ENCODE measurements at places on chromosomes 2 and 18. TPM values are rescaled to one million over a fixed set of nuclear protein-coding genes. Genes with fewer than 3 reads are reported as not detected.
A peak's percentile ranks its signal among the peaks of the same experiment; 100 is the strongest.

GRCh38 chr18:67421651-67422050 lies 94.9 kb downstream of the DSEL start:
- no peaks in the 10 kb centered on the region for H3K36me3 ChIP-seq
- H3K4me1 ChIP-seq = no peaks in the 10 kb centered on the region
- H3K27ac ChIP-seq = no peak overlapping the region
- H3K27me3 ChIP-seq = no peaks in the 10 kb centered on the region

DNA sequence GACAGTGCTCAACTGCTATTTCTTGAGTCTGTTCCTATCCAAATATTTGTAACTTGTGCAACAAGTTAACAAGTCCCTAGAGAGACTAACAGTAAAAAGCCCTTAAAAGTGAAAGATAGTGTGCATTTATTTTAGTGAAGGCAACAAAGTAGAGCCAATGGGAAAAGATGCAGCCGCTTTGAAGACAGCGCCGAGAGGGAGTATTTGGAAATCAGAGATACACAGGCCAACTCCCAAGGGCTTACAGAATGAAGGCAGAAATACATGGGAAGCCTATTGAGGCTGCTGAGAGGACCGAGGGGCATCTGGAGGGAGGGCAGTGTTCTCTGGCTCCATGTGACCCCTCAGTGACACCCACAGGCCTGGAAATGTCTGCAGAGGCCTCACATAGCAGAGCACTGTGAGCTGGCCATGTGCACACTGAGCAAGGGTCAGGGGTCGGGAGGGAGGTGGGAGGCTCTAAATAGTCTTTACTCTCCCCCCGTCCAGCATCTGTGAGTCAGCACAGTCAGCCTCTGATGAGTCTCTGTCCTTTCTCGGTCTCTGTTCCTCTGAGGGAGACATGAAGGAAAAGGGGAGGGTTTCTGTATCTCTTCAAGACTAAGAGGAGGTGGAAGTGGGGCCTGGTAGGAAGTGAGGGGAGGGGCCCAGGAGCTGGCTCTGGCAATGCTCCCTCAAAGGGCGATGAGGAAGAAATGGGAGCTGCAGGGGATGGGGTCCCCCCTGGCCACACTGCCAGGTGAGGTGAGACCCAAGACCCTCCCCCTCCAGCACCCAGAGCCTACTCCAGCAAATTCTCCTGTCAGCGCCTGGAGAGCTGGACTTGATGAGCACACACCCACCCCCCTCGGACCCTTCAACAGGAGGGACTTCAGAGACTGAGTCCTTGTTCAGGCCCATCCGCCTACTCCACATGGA lies 133.6 kb downstream of the SP3 start:
- no peak overlapping the region for H3K27ac ChIP-seq
- H3K4me1 ChIP-seq = peaks cover 21% of the 10 kb centered on the region
- no peak overlapping the region for H3K4me3 ChIP-seq
- no peaks in the 10 kb centered on the region for H3K36me3 ChIP-seq
- no peak for DNase-seq

DNA sequence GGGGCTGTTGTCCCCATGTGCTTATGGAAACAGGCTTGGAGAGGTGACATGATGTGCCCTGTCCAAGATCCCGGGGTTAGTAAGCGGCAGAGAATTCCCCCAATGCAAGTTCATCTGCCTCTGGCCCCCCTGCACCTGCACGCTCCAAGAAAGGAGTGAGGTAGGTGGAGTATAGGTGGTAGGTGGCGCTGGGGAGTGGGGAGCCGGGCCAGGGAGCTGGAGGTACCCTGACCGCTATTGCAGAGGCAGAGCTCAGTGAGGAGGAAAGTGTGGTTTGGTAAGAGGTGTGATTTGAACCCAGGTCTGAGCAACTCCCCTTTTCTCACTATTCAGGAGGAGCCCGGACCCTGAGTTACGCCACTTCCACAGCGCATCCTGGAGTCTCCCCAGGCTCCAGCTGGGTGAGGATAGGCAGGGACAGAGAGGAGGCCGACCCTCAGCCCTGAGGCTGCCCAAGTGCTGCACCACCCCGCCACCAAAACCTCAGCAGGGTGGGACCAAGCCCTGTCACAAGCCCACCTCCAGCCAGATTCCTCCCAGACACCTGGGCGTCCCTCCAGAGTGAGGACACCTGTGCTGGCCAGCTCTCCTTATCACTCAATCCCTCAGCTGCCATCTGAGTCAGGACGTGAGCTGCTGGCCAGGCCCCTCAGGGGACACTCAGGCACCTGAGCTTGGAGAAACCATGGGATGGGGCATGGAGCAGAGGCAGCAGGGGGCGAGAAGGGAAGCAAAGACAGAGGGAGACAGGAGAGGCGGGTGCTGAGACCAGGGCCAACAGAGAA lies 5.6 kb downstream of the HAAO start:
- no peak overlapping the region for H3K27ac ChIP-seq
- H3K27me3 ChIP-seq = no peaks in the 10 kb centered on the region
- no peaks in the 10 kb centered on the region for H3K4me1 ChIP-seq
- no peaks in the 10 kb centered on the region for H3K36me3 ChIP-seq
- no peak for DNase-seq

DNA sequence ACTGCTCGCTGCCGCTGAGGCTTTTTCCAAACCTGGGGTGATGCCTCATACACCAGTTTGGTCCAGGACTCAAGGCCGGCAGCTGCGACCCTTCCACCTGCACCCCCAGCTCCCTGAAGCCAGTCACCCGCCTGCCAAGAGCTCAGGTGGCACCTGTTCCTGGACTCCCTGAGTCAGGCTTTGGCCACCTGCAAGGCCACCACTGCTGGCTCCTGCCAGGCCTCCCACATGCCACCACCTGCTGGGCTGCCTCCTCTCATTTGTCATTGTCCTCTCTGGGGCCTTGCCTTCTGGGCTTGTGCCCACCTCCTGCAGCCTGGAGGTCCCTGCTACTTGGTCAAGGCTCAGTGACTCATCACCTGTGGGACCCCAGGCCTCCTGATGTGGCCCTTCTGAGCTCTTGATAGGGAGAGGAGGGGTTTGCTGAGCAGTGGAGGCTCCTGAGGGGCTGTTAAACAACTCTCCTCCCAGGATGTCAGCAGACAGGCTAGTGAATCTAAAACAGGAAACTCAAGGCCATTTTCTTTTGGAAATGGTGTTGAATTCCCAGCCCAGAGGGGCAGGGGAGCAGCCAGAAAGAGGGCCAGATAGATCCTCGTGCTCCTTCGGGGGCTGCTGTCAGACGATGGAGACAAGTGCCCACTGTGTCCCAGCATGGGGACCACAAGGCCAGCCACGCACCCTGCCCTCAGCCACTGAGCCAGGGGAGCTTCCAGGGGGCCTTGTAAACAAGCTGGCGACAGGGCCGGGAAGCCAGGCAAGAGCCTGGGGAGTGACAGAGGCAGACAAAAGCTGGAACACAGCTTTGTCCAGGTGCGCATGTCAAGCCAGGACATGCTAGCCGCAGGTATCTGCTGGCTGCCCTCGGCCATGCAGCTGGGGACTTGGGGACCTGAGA lies 416.8 kb downstream of the LRATD1 start:
- H3K4me1 ChIP-seq = no peaks in the 10 kb centered on the region
- no peak overlapping the region for H3K27ac ChIP-seq
- no peak overlapping the region for H3K4me3 ChIP-seq

RHOB gene
- 124 TPM for total RNA-seq

DNA sequence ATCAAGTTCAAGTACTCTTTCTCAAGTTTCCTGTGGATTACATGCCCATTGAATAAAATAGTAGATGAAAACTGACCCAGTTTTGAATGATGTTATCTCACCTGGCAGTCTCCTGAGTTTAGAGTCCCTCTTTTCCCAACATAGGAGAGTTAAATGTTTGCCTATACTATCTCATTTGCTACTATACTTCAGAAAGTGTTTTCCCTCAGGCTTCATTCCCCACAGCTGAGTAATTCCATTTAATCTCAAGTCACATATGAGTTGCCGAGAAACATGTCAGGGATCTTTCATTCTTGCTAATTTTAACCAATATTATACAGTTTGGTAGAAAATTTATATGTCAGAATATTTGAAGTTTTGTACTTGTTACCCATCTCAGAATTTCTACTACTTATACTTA lies 150.4 kb upstream of the CDH19 start:
- H3K27me3 ChIP-seq = no peaks in the 10 kb centered on the region
- no peaks in the 10 kb centered on the region for H3K4me1 ChIP-seq
- no peaks in the 10 kb centered on the region for H3K36me3 ChIP-seq
- no peak overlapping the region for H3K27ac ChIP-seq

DNA sequence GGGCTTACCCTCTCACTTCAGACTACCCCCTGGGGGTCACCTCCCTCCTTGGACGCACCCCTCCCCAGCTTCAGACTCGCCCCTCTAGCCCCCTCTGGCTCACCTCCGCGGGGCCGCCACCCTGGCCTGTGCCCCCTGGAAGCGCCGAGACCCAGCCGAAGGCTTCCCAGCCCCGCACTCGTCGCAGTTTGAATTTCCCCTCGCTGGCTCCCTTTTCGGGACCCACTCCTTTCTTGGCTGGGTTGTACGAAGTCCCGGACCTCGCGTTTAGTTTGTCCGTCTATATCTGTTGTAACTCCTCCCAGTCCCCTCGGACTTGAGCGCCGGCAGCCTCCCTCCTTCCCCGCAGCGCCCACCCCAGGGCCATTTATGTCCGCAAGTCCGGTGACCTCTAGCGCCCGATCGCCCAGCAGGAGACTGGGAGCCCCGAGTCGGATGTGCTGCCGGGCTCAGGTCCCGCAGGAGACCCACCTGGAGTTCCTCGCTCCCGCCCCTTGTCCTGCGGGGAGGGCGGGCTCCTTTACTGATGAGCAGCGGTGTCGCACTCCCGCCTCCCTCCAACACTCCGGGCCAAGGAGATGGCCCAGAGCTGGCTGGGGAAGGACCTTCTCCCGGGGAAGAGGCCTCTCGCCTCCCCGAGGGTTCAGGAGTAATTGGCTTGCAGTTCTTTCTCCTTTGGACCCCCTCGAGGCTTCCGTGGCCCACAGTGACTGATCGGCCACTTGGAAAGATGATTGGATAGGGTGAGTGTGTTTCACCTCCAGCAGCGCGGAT lies 692 bp upstream of the RAX start:
- no peaks in the 10 kb centered on the region for H3K36me3 ChIP-seq
- H3K27me3 ChIP-seq = peaks cover 70% of the 10 kb centered on the region
- peaks cover 9% of the 10 kb centered on the region for H3K4me1 ChIP-seq
- DNase-seq = no peak

DNA sequence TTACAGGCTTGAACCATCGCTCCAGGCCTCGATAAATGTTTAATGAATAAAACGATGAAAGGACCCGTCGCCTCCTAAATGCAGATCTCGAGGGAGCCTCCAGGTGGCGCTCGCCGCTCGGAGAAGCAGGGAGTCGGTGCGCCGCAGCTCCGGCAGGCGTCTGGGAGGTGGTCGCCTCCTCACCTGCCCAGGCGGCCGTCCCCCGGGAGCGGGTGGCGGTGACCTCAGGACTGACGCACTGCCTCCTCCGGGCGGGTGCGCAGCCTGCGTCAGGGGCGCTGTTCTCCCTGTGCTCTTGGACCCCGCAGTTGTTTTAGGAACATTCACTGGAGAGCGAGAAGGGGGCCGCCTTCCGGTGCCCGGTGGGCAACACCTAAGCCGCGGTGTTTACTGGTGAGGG lies 38.6 kb upstream of the POLE4 start:
- no peak overlapping the region for H3K27ac ChIP-seq
- H3K4me3 ChIP-seq = no peak overlapping the region
- no peaks in the 10 kb centered on the region for H3K27me3 ChIP-seq
- H3K4me1 ChIP-seq = peaks cover 26% of the 10 kb centered on the region
- DNase-seq = peak; percentile 71

- peak; percentile 73 for DNase-seq
- H3K4me1 ChIP-seq = no peaks in the 10 kb centered on the region
- H3K27me3 ChIP-seq = no peaks in the 10 kb centered on the region
- H3K36me3 ChIP-seq = no peaks in the 10 kb centered on the region
- H3K4me3 ChIP-seq = no peak overlapping the region
- no peak overlapping the region for H3K27ac ChIP-seq
Measured at GRCh38 chr2:1503471-1504310, 90.4 kb downstream of the TPO start.

NIF3L1 gene
- total RNA-seq = 18.4 TPM

AGPS gene
- 50.2 TPM for total RNA-seq

DNA sequence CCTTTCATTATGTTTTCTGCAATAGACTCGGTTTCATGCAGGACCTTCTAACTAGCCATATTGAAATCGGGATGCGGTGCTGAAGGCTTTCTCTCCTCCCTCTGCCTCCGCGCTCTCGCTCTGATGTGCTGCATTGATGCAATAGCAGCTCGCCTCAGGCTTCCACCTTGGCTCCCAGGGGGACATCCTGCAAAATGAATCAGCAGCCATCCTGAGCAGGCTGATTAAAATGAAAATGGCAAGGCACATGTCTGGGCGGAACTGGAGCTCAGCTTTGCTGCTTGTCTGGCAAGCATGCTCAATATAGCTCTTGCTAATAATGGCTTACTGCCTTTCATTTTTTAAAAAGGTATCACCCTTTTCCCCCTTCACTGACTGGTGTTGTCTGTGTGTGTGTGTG lies 806 bp upstream of the MYT1L start:
- H3K4me1 ChIP-seq = no peaks in the 10 kb centered on the region
- no peak overlapping the region for H3K27ac ChIP-seq
- DNase-seq = no peak
- no peak overlapping the region for H3K4me3 ChIP-seq

STPG4 gene
- total RNA-seq = 1.0 TPM

KIAA2012 gene
- 1.7 TPM for total RNA-seq

IL1B gene
- total RNA-seq = 2.5 TPM

CCDC102B gene
- 78.3 TPM for total RNA-seq

DNA sequence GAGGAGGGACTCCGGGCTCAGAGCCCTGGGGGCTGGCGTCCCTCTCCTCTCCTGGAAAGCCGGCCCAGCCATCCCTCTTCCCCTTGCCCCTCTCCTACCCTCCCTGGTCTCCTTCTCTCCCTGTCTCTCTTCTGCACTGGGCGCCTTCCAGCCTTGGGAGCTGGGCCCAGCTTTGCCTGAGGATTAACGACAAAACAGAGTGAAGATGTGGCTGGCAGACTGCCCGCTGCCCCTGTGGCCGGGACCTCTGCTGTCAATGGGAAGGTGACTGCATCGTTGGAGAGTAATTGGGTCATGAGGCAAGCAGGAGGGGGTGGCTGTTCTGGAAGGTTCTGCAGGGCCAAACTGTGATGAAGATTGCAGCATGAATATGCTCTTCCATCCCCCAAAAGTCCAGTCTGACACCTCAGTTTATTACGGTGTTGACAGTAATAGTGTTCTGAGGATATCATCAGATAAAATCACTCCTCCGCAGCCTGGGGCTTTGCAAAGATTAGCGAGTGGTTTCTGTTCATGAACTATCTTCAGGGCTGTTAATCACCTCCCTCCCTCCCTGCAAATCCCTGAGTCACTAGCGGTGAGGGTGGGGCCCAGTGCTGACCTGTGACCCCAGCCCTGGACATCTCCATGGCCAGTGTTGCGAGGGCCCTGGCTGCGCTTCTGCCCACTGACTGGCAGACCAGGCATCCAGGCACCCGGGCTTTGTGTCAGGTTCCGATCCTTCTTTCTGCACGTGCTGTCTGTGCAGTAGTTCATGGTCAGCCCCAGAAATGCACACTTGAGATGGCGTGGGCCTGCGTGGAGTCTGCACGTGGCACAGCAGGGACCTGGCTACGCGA lies 23.0 kb downstream of the RTP5 start:
- H3K4me1 ChIP-seq = peaks cover 4% of the 10 kb centered on the region
- H3K27ac ChIP-seq = no peak overlapping the region
- H3K36me3 ChIP-seq = no peaks in the 10 kb centered on the region
- H3K27me3 ChIP-seq = no peaks in the 10 kb centered on the region

GRCh38 chr2:191582355-191582754 lies 95.6 kb upstream of the NABP1 start:
- DNase-seq = no peak
- H3K27ac ChIP-seq = no peak overlapping the region
- H3K36me3 ChIP-seq = no peaks in the 10 kb centered on the region
- H3K4me3 ChIP-seq = no peak overlapping the region
- H3K4me1 ChIP-seq = peaks cover 5% of the 10 kb centered on the region
- H3K27me3 ChIP-seq = no peaks in the 10 kb centered on the region

Data from left lung (tissue), 14 donors.